NCI-H1105 treated with DMSO at 0.1 percent for 48 hours (cell line): ENCODE measurements at places on chromosomes 3 and 15.
A peak's percentile ranks its signal among the peaks of the same experiment; 100 is the strongest.

DNA sequence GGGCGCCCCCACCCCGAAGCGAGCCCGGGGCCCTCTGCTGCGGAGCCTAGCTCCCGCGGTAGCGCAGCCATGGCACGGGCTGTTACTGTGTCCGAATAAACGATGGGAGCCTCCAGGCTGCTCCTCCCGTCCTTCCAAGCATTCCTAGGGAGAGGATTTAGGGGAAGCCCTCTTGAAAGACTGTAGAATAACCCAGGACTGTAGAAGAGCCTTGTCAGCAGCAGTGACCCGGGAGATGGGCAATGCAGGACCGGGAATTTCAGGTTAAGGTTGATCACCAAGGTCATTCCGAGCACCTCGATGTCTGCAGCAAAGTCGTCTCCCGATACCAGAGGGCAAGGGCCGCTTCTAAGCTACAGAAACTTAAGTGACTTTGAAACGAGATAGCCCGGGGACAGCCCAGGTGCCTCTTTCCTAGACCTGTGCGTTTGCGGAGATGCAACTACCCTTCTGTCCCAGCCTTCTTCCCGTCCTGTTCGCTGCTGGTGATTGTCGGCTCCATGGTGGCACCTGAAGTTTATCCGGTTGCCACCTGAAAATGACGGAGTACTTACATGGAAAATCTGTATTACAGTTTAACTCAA, 753 bp upstream of the MYO5A start:
- peak; percentile 3 for DNase-seq

DNA sequence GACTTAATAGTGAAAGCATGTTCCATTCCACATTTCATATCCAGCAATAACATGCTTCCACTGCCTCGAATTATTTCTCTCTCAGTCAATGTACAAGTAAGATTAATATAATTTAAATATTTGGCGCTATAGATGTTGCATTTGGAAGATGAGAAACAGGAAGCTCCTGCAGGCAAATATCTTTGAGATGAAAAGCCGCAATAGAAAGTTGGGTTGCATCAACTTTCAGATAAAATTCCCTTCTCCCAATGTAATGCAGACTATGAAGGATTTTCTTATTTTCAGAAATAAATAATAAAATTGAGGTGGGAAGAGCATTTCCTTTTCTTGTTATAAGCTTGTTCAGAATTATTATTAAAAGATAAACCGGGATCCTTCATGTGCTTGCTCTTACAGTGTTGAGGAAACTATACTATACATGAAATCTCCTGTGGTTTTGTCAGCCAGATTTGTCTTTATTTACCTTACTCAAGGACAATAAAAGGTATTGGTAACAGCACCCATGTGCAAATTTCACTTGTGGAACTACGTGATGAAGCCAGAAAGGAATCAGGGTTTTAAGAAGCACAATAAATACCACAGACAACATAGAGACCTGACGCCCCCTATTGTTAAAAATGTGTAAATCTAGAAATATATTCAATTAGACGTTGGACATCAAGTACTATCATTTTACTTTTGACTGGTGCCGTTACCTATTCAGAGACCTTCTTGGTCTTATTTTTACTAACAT, 307.0 kb downstream of the ARPP21 start:
- no peak for DNase-seq

DNA sequence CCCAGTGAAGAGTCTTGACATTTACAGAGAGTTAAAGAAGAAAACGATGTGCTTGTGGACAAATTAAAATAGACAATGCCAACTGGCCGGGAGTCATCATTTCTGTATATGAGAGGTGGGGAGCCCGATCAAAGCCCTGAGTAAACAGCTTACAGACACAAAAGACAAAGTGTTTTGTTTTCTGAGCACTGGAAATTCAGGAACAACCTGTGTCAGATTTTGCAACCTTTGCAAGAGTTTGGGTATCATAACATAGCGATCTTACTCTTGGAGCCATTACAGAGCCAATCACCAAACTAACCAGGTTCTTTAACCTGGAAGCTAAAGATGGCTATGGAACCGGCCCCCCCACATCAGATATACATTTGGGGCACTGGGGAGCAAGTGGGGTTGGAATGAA, 101.9 kb upstream of the LRIG1 start:
- no peak for DNase-seq

DNA sequence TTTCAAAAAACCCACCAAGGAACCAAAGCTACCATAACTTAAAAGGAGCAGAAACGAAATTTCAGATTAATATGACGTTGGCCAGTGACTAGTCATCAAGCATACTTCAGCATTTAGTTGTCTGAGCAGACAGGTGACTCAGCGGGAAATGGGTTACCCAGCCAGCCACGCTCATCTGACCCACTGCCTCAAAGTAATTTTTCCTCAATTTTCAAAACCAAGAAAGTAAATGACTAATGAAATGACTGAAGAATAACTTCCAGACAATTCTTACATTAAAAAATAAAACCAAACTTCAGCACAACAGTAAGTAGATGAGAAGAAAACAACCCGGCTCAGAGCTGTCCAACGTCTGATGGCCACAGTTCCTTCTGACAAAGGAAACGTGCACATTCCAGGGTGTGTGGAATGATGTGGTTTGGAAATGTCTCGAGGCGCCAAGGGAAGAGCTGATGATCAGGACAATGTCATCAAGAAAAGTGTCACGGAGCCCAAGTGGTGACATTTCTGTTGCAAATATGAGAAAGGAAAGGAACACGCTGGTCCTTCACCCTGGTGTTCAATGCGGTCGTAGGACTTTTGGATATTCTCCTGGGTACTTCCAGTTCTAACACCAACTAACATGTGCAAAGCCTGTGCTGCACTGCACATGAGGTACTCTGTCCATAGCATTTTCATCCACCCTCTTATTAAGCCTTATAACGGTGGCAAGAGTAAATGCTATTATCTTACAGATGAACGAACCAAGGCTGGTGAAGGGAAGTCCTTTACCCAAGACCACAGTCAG, 79.1 kb downstream of the FOXP1 start:
- DNase-seq: no peak

DNA sequence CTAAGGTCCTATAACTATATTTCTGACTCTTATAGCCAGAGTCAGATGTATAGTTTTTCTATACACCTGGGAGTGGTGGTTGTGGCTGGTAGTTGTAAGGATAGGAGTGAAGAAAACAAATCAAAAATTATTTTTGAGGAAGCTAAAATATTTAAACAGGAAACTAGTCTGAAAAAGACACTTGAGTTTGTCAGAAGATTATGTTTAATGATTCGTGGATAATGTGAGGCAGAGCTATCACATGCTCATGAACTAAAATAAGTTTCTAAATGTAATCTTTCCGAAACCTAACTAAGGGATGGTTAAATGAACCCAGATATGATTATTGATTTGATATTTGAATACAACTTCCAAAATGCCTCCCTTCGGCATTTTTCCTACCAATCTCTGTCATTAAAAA, 30.4 kb downstream of the GABRR3 start:
- no peak for DNase-seq
